ENCODE measurements at places on chromosomes 2 and 18. TPM values are rescaled to one million over a fixed set of nuclear protein-coding genes. Genes with fewer than 3 reads are reported as not detected.

HDLBP gene
- 492 TPM for total RNA-seq

GRCh38 chr2:235238537-235238936 is 255.3 kb upstream of the AGAP1 start:
- DNase-seq: no peak

DNA sequence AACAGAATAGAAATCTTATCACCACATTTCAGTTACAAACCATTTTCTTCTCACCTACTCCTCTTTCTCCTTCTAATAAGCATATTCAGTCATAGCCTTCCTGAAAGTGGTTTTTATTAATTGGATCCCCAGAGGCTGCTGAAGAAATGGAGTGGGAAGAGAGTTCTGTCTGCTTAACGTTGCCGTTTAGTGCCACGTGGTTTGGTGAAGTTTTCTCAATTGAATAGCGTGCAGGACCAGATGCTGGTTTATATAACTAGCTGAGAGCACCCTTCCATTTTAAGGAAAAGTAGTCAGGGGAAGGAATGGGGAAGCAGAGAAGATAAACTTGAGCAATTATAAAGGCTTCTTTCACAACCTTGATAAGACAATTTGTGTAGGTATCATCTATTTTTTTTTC is 318.7 kb downstream of the PTH2R start:
- no peak for DNase-seq

HSPE1 gene
- 95.8 TPM for total RNA-seq

- no peak for DNase-seq
Measured at GRCh38 chr2:67712484-67712883, 315.4 kb downstream of the ETAA1 start.

DNA sequence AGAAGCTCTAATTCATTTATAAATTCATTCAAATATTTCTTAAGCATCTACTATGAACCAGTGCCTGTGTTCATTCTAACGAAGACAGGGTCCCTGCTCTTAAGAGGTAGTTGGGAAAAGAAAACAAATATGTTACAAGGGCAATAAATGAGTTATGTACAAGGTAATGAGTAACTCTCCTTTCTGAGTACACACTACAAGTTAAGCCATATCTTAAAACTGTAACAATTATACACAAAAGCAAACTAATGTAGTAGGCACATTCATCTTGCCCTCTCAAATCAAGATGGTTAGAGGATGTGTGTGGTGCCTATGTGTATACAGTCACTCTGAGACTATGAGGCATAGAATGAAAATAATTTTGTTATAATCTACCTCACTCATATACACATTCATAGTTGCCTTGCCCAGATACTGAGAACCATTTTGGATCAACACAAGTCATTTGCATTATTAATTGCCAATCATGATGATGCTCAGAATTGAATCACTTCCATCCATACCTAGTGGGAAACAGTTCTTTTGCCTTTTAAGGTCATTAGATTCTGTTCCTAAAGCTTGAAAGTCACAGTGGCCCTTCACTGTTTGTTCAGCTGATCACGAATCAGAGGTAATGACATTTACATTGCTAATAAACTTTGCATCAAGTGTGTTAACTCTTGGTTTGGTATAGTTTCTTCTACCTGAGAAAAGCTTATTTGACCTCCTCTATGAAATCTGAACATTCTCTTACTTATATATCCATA is 283.1 kb downstream of the ZNF385B start:
- DNase-seq: no peak

RNF103 gene
- 19.9 TPM for total RNA-seq

- no peak for DNase-seq
Measured at GRCh38 chr2:10382354-10383061, 65.6 kb downstream of the ODC1 start.

GRCh38 chr18:8045884-8046281 is 478.8 kb downstream of the PTPRM start:
- DNase-seq: no peak

ITGA6 gene
- total RNA-seq: 71.6 TPM

DNA sequence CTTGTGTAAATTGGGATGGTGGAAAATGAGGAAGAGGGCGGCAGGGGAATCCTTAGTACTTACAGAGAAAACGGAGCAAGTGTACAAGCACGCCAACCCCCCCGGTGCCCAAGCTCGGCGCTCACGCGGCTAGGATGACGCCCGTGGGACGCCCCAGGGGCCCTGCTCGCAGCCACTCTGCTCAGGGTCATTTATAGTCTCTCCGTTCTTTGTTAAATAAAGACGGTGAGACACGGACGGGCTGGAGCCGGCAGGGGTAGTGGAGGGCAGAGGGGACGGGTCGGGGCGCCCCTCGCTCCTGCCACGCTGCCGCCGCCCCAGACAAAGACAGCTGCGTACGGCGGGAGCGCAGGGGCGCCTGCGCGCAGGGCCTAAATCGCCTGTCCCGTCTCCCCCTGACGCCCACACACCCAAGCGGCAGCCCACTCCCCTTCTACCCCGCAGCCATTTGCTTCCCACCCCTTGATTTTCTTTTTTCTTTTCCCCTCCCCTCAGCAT is 37.8 kb downstream of the PCBP1 start:
- no peak for DNase-seq

RTKN gene
- total RNA-seq: 11.3 TPM

FBLN7 gene
- total RNA-seq: 5.3 TPM

DNA sequence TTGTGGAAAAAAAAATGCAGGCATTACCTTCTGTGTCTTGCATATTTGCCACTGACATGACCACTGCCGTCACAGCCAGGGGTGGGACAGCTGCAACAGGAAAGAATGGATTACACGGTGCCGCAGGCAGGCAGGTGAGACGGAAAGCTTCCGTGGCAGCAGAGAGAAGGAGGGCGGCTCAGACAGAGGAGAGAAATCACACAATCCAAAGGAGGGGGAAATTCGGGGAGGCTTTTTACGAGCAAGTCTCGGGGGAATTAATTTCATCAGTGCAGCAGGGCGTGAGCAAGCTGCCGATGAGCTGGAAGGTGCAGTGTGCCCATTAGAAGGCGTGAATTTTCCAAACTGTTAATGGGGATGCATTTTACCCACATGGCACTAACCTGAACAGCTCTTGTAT is 234.8 kb upstream of the PXDN start:
- DNase-seq: no peak

GRCh38 chr18:62744076-62744968 is 29.0 kb downstream of the PHLPP1 start:
- no peak for DNase-seq

ZNF892 gene
- 3.6 TPM for total RNA-seq

TOGARAM2 gene
- 0.39 TPM for total RNA-seq

DNA sequence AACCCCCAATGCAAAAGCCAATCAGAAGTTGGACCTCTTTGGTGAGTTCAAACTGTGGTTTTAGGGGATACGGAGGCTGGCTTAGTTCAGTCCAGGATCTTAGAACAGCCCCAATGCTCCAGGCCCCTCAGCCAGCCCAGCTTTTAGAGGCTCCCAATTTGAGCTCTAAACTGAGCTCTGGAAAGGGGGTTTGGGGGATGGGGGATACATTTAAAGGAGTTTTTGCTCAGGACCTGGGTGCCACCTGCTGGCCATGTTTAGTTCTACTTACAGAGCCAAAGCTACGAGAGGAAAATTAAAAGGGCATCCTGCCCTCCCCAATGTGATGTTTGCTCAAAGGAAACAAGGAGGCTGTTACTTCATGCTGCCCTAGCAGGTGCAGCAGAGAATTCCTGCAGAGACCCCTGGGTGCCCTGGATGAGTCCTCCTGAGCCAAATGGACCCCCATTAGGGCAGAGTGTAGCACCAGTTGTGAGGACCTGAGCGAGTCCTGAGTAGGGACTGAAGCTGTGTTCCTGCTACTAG is 15.9 kb upstream of the TMEM214 start:
- no peak for DNase-seq

DNA sequence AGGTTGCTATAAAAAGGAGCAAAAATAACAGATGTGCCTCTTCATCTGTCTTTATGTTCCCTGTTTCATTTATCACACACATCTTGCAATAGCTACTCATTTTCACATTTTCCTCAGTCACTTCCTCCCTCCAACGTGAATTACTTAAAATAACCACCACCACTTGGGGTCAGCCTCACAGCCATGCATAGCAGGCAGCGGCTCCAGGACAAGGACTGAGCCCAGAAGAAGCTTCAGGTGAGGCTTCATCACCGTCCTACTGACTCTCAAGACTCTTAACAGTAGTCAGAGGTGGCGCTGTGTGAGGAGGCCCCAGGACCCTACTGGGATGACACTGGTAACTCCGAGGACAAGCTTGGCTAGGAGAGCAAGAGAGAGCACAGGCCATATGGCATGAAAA is 15.5 kb upstream of the ST8SIA5 start:
- no peak for DNase-seq

GRCh38 chr2:180690611-180691010 is 289.8 kb upstream of the UBE2E3 start:
- DNase-seq: no peak

ACADL gene
- 10.9 TPM for total RNA-seq

GRCh38 chr2:14661163-14661562 is 28.6 kb downstream of the LRATD1 start:
- DNase-seq: no peak

DNA sequence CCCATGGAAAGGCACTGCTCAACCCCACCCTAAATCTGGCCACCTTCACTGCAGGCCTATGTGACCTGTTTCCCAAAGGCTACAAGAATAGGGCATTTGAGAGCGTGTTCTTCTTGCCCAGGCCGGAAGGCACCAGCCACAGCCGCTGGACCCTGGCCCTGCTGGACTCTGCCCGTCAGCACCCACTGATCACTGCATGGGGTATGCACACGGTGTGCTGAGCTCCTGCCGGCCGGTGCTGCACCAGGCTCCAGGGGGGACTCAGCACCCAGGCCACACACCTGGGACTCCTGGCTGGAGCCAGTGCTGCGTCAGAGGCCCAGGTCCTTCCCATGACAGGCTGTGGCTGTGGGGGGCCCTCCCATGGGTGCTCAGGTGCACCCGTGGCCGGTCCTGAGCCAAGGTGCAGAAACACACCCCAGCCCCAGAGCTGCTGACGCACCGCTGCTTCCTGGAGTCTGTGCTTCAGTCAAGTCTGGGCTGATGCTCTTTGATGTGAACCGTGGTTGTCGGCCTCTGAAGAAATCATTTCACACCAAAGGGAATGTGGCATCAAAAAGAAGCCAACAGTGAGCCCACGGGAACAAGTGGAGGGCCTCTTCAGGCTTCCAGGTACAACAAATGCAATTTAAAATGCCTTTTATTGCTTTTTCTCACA is 6.5 kb downstream of the KCNG2 start:
- DNase-seq: peak; percentile 78

SERPINB11 gene
- total RNA-seq: not detected

GRCh38 chr18:12014521-12015415 is 33.5 kb downstream of the IMPA2 start:
- no peak for DNase-seq

DNA sequence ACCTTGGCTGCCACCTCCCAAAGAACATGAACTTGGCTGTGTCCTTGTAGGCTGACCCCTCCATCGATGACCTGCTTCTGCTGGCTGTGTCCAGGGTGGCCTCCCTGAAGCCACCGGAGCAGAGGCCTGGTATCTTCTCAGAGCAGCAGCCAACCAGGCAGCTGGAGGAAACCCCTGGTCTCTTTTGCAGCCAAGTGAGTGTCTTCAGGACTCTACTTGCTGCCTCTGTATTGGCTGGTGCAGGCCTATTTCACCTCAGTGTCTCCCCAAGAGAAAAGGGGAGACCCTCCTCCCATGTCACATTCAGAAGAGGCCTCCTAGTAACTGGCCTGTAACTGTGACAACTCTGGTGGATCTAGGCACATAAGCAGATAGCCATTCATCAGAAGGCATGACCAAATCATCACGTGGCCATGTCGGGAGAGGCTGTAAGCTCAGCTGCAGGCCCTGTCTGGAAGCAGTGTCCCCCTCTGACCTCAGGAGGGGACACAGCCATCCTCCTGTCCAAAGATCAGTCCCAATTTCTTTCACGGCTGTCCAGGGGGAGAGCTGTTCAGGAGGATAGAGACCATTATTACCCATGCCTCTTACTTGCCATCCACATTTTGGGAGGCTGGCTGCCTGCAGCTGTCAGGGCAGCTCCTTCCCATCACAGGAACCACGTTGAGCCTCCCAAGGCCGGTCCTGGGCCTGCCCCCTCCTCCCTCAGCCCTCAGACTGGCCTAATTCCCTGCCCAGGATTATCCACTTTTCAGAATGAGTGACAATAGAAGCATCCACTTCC is 20.9 kb upstream of the ROCK2 start:
- DNase-seq: no peak

DNA sequence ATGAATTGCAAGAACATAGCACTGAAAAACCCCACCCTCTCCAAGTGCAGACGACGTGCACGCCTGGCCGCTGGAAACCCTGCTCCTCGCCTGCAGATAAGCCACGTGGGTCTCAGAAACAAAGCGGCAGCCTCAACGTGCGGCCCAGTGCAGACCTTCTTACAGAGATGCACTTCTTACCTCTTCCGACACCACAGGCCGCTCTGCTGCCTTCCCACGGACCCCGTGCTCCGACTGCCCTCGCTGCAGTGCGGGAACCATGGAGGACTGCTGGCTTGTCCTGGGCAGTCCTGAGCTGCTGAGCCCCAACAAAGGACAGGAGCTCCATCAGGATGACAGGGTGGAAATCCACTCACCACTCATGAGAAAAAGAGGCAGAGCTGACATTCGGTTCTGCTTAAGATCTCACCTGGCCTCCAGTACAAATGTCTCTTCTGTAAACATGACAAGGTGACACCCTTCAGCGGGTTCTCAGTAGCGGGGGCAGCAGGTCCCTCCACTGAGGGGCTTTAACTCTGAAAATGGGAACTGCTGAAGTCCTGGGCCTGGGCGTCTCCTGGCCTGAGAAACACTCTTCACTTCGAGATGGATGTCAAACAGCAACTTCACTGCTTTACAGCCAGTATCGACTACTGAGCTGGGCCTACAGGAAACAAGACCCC is 6.2 kb downstream of the COPS9 start:
- DNase-seq: peak; percentile 81

GRCh38 chr18:79616651-79617510 is 62.7 kb upstream of the CTDP1 start:
- peak; percentile 84 for DNase-seq

- DNase-seq: no peak
Measured at GRCh38 chr2:64760128-64760527, 106.4 kb upstream of the SERTAD2 start.

DNA sequence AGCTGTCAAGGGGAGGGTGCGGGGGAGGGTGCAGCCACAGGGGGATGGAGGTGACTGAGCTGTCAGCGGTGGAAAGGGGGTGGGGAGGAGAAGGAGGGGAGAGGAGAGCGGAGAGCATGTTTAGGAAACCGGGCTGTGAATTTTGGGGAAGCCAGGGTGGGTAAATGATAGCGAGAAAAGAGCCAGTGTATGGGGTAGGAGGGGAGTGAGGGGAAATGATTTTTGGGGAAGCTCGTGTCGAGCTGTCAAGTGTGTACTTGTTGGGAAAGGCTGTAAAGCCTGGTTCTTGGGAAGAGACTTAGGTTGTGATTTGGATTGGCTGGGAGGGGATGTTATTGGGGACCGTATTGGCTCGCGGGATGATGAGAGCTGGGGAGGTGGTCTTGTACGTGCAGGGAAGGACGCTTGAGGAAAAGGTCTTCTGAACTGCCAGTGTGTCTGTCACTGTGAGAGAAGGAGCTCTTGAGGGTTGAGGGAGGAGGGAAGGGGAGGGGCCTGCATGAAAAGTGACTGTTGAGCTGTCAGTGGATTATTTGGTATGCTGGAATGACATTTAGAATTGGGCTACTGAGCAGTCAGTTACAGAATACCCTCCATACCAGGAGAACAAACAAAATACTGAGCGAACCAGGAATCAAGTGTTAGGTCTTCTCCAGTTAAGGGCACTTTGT is 1.0 kb downstream of the UBR3 start:
- no peak for DNase-seq

Measured in mesenteric fat pad (tissue), 1 donor.